ENCODE measurements at places on chromosomes 6 and 20.

- no peak for DNase-seq
Measured at GRCh38 chr20:50127587-50128519, 14.9 kb upstream of the UBE2V1 start.

DNA sequence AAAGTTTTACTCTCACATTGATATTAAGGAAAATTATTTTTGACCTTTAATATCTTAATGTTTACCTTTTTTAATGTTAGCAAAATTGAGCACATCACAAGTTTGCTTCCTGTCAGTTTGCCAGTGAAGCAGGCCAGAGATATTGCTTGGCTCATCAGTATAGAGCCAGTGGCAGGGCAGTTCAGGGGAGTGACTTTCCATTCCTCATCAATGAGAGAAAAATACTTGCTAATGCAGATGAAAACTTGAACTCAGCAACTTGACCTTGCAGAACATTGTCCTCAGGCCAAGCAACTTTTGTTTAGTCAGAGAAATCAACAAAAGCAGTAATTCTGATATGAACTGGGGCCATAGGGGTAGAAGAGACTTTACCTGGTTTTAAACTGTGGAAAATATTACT lies 6.9 kb downstream of the TAB2 start:
- no peak for DNase-seq

DNA sequence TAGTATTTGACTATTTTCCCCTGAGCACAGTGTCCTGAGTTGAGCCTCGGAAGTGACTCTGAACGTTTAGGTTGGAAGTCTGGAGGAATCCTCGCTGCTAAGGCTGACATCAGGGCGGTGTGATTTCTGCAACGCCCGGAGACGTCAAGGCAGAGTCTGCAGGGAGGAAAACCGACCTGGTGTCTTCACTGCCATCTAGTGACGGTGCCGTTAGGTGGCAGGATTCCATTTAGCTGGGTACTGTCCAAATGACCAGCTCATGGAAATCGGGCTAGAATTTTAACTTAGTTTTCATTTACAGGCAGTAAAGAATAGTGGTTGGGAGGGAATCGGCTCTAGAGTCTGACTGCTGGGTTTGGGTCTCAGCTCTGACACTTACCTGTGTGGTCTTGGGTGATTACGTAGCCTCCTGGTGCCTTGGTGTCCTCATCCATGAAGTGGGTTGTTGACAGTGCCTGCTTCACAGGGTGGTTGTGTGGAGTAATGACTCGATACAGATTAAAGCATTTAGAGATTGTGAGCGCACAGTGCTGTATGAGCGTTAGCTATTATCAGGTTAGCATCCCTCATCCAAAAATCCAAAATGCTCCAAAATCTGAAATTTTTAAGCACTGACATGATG lies 35.0 kb downstream of the FOXF2 start:
- DNase-seq = peak; percentile 69

DNA sequence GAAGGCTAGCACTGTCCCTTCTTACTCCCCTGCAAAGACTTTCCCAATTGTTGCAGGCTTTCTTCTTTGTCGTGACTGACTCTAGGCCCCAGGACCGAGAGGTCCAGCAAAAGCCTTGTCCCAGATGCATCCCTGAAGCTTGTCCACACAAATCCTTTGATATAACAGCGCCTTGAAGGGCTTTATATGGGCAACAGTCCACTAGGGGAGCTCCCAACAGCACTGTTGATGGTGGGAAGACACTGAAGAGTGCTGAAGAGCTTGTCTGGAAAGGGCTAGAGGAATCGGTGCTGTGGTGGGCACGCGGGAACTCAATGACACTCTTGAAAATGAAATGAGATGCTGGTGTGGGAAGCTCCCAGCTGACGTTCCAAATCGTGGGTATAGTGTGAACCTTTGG lies 316.1 kb upstream of the CDH4 start:
- DNase-seq = no peak

DNA sequence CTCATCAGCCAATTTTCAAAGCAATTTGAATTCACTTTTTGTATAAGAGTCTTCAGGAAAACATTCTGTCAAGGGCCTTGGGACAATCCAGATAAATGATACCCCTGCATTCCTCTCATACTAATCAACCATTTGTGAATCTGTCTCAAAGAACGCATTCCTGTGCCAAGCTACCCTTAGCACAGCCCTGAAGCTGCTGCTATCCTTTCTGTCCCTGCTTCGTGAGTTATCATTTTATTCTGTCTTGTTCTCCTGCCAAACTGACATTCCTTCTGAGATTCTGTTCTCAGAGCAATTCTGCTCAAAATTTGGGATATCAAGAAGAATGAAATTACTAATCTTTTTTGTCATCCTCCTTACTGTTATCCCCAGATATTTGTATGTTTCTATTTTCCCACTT lies 213.9 kb upstream of the STXBP5 start:
- DNase-seq = peak; percentile 59

- peak; percentile 93 for DNase-seq
Measured at GRCh38 chr20:23143098-23143497, 57.0 kb upstream of the CD93 start.

- no peak for DNase-seq
Measured at GRCh38 chr6:135233686-135234491, 52.8 kb downstream of the MYB start.

GRCh38 chr20:9572670-9573069 lies 58.3 kb downstream of the LAMP5 start:
- DNase-seq = no peak

GRCh38 chr6:137894779-137895385 lies 27.8 kb downstream of the TNFAIP3 start:
- no peak for DNase-seq

GRCh38 chr20:19110881-19111460 lies 101.5 kb upstream of the SLC24A3 start:
- DNase-seq = no peak
